CD4-positive, alpha-beta T cell treated with Interleukin-15 for 1 hour (primary cell): ENCODE measurements at places on chromosomes 1 and 21.

DNA sequence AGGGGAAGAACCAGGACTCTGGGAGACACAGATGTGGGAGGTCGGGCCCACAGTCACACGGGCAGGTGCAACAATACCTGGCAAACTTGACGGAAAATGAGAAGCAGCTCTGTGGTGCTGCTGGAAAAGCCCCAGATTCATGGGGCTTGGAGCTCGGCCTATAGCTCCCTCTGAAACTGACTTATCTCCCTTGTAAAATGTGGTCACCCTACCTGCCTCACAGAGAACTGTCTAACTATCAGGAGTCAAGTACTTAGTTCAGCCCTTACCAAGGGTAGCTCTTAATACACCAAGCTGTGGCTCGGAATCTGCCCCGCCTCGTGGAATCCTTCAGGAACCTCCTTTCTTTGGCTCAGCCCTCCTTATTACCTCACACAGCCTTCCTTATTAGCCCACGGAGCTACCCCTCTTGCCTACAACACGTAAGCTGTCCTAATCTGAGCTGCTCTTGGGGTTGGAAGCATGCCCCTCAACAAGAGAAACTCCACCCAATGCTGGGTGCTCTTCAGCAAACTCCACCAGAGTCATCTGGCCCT, 68.9 kb downstream of the MRPL37 start:
- DNase-seq, result no peak

GRCh38 chr1:169100208-169100607, 6.3 kb upstream of the ATP1B1 start:
- no peak for DNase-seq

GRCh38 chr1:93810316-93810715, 68.7 kb downstream of the DNTTIP2 start:
- no peak for DNase-seq

DNA sequence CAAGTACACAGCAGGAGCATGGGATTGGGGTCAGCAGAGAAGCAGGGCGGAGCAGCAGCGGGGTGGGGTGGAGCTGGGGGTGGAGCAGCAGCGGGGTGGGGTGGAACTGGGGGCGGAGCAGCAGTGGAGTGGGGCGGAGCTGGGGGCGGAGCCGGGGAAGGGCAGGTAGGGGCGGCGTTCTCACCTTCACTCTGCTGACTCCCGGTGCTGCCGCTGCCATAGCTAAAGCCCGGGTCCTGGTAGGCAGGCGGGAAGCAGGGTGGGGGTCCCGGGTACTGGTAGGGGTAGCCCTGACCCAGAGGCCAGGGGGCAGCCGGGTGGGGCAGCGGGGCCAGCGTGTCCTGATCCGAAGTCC, 6.7 kb downstream of the TAS1R3 start:
- no peak for DNase-seq

DNA sequence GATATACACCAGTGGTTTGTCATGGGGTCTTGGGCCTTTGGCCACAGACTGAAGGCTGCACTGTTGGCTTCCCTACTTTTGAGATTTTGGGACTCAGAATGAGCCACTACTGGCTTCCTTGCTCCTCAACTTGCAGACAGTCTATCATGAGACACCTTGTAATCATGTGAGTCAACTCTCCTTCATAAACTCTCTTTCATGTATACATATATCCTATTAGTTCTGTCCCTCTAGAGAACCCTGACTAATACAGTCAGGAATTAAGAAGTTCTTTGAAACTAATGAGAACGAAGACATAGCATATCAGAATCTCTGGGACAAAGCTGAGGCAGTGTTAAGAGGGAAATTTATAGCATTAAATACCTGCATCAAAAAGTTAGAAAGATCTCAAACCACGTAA, 110.8 kb downstream of the SLC5A9 start:
- DNase-seq, result no peak

DNA sequence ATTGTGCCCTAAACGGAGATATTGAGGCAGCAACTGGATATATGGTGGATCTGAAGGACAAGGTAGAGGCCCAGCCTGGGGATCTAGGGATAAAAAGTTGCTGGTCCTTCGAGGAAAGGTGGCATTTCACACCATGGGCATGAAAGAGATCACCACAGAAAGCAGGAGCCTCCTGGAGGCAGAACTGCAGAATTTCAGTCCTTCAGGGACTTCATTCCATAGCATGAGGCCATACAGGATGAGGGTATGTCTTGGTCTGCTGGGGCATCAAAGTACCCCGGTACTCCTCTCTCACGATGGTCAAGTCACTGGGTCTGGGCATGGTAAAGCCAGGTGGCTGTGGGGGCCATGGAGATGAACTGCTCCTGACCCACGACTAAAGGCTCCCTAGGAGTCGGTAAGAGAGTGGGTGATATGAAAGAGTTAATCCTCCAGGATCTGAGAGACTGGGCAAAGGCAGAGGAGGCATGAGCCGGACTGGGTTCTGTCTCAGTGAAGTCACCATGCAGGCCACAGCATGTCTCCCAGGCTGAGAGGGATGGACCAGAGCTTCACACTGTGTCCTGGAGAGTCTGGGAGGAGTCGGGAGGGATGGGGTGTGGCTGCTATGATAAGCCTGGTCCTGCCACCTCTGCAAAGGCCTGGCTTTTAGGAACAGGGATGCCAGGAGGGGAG, 5.8 kb upstream of the SPRR5 start:
- DNase-seq, result no peak

GRCh38 chr1:36083635-36084496, at the start of gene TEKT2:
Gene TEKT2, plus strand, starts transcription at chr1:36084094. Its CDS starts 828 bp downstream, at chr1:36084922.
- no peak for DNase-seq

- no peak for DNase-seq
Measured at GRCh38 chr21:34513129-34513675, 1.2 kb upstream of the KCNE1 start.

- no peak for DNase-seq
Measured at GRCh38 chr1:194208674-194209073, 1022.3 kb upstream of the B3GALT2 start.
